Effector CD4-positive, alpha-beta T cell (primary cell): ENCODE measurements at places on chromosomes 12 and 14.

DNA sequence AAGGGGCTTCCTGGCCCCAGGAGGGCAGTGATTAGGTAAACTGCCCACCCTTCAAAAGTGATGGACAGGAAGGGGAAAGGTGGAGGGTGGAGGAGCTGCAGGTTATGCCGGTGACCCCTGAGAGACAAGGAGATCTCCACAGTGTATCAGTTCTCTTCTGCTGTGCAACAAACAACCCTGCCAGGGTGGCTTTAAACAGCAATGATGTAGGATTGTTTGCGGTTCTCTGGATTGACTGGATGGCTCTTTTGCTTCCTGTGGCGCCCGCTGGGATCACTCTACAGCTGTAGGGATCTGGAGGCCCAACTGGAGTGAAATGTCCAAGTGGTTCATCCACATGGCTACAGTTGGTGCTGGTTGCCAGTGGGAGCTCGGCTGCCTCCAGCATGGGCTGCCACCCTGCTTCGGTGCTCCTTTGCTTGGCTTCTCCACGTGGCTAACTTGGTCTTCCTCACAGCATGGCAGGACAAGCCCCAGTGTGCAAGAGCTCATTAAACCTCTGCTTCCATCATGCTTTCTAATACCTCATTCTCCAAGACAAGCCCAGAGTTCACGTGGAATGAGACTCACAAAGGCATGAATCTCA lies 8.6 kb upstream of the ANKRD9 start:
- DNase-seq: no peak

DNA sequence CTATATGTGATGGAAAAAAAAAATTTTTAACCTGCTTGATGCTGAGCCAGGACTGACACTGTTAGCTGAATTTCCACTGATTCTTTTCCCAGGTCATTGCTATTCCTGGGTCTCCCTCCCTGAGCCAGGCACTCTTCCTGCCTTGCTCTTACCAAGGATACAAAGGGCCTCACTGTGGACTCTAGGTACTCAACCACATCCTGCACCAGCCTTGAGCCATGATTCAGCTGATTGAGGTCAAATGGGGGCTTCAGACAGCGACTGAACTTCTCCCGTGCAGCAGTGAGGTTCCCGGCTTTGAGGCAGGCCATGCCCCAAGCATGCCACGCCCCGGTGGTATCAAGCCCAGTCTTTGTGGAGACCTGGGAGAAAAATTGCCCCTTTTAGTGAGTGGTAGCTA lies 54.3 kb downstream of the ZFYVE26 start:
- no peak for DNase-seq

- no peak for DNase-seq
Observed at GRCh38 chr12:131131077-131131807, 177.5 kb downstream of the ADGRD1 start.

- DNase-seq: no peak
Observed at GRCh38 chr14:75399843-75400775, 27.7 kb upstream of the JDP2 start.

- no peak for DNase-seq
Observed at GRCh38 chr14:94366146-94366915, 22.1 kb downstream of the SERPINA1 start.

GRCh38 chr12:70334742-70335141 lies 31.3 kb upstream of the KCNMB4 start:
- DNase-seq: no peak

GRCh38 chr14:54881761-54882401 lies 20.7 kb downstream of the GCH1 start:
- no peak for DNase-seq

- no peak for DNase-seq
Observed at GRCh38 chr14:64867182-64867581, 12.5 kb downstream of the SPTB start.

DNA sequence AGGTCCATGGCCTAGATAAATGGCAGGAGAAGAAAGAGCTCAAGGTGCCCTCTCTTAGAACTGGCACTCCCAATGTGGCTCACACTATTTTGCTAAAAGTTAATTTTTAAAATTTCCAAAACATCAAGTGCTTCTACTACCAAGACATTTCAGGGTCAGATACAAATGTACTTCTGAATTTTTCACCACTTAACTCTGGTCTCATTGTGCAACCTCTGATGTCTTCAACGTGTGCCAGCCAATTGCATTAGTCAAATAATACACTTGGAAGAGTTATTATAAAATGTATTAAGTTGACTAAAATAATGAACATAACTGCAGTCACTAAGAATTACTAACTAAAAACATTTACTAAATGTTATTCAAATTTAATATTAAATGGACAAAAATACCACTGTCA lies 41.3 kb downstream of the SLC25A47 start:
- DNase-seq: no peak

- DNase-seq: no peak
Observed at GRCh38 chr14:54814076-54814475, 88.5 kb downstream of the GCH1 start.

GRCh38 chr12:27221625-27222387 lies 22.3 kb upstream of the STK38L start:
- no peak for DNase-seq

DNA sequence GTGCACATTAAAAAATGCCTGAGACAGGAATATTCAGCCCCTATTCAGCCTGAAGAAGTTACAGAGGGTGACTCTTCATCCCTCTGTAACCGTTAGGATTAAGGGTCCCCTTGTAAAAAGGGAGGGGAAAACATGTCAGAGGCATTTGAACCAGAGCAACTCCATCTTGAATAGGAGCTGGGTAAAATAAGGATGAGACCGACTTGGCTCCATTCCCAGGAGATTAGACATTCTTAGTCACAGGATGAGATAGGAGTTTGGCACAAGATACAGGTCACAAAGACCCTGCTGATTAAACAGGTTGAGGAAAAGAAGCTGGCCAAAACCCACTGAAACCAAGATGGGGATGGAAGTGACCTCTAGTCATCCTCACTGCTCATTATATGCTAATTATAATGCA lies 19.9 kb upstream of the MDM1 start:
- DNase-seq: no peak

GRCh38 chr12:92740411-92740810 lies 37.6 kb downstream of the PLEKHG7 start:
- DNase-seq: no peak
